ENCODE measurements at places on chromosomes 13 and 19. TPM values are rescaled to one million over a fixed set of nuclear protein-coding genes. Genes with fewer than 3 reads are reported as not detected.

The GDF15 gene
- total RNA-seq, result 17.5 TPM

The MAST1 gene
- total RNA-seq, result 5.6 TPM

The PTH2 gene
- not detected for total RNA-seq

The ICAM4 gene
- 1.7 TPM for total RNA-seq

DNA sequence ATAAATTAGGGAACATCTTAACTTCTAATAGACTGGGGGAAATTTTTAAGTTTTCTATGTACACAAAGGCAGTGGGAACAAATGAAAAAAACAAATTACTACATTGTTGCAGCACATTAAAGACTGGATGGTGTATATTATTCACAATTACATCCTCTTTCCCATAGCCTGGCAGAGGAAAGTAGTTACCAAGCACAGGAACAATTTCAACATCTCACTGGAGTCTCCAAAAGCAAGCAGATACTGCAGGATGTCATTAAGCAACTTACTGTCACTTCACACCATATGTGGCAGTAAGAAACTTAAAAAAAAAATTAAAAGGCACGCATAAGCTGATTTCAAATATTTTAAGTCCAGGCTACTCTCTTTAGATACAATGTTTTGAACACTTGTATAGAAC lies 6.4 kb upstream of the EFNB2 start:
- DNase-seq, result no peak
- peaks cover 55% of the 10 kb centered on the region for H3K36me3 ChIP-seq
- no peak overlapping the region for H3K27ac ChIP-seq
- H3K27me3 ChIP-seq, result no peaks in the 10 kb centered on the region
- H3K4me3 ChIP-seq, result no peak overlapping the region

DNA sequence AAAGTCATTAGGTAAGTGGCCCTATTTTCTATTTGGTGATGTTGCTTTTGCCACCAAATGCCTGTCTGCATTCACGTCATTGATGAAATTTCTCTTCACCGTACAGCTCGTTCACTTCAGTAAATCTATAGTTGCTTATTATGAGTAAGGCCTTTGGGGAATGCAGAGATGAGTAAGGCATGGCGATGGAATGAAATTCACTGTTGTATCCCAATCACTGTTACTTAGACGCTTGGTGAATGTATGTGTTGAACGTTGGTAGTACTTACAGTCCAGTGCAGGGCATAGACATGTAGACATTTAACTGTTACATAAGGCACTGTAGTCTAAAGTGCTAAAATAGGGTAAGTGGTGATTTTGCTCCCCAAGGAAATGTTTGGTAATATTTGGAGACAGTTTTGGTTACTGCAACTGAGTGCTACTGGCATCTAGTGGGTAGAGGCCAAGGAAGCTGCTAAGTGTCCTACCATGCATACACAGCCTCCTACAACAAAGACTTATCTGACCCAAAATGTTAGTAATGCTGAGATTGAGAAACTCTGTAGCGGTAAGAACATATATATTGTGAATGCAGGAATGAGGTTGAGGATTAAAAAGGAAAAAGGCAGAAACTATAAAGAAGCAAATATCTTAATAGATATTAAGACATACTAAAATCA lies 5.8 kb downstream of the AKAP11 start:
- DNase-seq, result no peak
- H3K4me3 ChIP-seq, result no peak overlapping the region
- H3K27ac ChIP-seq, result no peak overlapping the region
- no peaks in the 10 kb centered on the region for H3K4me1 ChIP-seq
- H3K36me3 ChIP-seq, result no peaks in the 10 kb centered on the region

DNA sequence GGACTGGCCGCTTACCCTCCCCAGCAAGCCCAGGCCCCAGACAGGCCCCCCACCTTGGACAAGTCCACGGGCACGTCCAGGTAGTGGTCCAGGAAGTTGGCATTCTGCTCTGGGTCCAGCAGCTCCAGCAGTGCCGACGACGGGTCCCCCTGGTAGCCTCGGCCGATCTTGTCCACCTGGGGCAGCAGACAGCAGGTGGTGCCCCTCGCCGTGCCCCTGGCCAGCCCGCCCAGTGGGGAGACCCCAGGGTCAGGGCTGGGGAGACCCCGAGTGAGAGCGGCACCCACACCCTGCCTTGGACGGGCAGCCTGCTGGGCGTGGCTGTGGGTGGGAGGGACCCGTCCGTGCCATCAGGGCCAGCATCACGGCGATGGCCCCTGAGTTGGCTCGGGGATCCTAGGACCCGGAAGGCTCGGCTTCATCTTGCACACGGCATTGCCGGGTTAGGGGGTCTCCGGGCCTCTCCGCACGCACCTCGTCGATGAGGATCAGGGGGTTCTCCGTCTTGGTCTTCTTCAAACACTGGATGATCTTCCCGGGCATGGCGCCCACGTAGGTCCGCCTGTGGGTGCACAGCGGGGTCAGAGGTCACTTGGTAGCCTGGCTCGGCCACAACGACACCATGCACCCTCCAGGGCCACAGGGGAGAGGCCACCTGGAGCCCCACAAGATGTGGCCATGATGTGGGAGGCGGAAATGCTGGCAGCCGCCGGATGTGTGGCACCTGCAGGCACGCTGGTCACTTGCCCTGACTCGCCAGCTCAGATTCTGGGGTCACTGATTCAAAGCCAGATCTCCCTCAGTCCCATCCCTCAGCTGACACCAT lies 6.3 kb downstream of the RPL36 start:
- peaks cover 78% of the 10 kb centered on the region for H3K36me3 ChIP-seq
- H3K27ac ChIP-seq, result no peak overlapping the region
- DNase-seq, result no peak
- no peak overlapping the region for H3K4me3 ChIP-seq

GRCh38 chr19:31668921-31669320 lies 319.7 kb upstream of the TSHZ3 start:
- no peaks in the 10 kb centered on the region for H3K27me3 ChIP-seq
- H3K4me3 ChIP-seq, result no peak overlapping the region
- DNase-seq, result no peak

- DNase-seq, result no peak
- no peaks in the 10 kb centered on the region for H3K36me3 ChIP-seq
- H3K4me1 ChIP-seq, result no peaks in the 10 kb centered on the region
- H3K27ac ChIP-seq, result no peak overlapping the region
- no peak overlapping the region for H3K4me3 ChIP-seq
Observed at GRCh38 chr13:71831716-71832115, 35.3 kb downstream of the DACH1 start.

GRCh38 chr19:55304980-55305379 lies 20.2 kb downstream of the TMEM150B start:
- H3K27me3 ChIP-seq, result no peaks in the 10 kb centered on the region
- no peak for DNase-seq
- H3K4me1 ChIP-seq, result no peaks in the 10 kb centered on the region
- H3K27ac ChIP-seq, result no peak overlapping the region
- peaks cover 15% of the 10 kb centered on the region for H3K36me3 ChIP-seq

DNA sequence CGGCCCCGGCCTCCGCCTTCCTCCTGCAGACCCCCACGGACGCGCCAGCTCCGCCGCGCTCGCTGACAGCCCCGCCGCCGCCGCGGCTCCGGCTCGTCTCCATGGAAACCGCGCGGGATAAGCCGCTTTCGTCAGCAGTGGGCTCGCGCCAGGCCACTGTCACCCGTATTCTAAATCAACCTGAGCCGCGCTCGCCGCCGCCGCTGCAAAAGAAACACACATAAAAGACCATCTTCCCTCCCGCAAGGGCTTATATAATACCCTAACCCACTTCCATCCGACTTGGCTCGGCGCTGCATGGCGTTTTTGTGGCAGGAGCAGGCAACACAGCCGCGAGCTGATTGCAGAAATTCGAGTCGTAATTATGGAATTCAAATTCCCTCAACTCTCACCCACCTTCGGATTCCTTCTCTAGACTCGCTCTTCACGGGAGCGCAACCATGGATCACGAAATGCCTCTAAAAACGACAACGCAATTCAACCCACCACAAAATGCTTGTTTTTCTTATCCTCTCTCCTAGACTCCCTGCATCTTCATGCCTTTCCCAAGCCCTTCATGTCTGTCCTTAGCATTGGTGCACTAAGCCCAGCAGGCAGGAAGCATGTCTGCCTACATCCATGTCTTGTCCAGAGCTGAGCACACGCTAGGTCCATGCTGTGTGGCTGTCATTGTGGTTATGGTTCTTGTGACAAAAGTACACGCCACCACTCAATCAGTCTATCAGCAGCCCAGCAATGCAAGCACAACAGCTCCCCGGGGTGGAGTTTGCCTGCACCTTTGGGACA lies at the start of gene AMER2:
AMER2 (minus strand) TSS at position 772 of the 786 bp plus-strand sequence; CDS start at position 103, 669 bp downstream.
- H3K4me3 ChIP-seq, result no peak within 1 kb of the TSS
- H3K27ac ChIP-seq, result no peak within 1 kb of the TSS
- DNase-seq, result no peak
- no peaks in the 10 kb centered on the region for H3K36me3 ChIP-seq
- peaks cover 11% of the 10 kb centered on the region for H3K27me3 ChIP-seq

DNA sequence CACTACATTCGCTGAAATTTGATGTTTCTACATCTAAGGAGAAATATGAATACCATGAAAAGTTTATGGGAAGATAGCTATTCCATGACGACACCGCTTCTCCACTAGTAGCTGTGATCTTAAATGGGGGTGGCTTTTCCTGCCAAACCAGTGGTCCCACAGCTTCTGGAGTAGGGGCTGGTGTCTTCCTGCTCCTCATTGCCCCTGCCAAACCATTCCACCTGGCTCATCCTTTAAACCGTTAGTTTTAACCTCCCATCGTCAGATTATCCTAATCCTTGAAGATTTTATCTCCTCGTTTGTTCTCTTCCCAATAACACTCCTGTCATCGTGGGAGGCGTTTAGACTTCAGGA lies 568 bp upstream of the ZNF230 start:
- H3K27me3 ChIP-seq, result no peaks in the 10 kb centered on the region
- H3K36me3 ChIP-seq, result peaks cover 4% of the 10 kb centered on the region
- no peaks in the 10 kb centered on the region for H3K4me1 ChIP-seq
- DNase-seq, result no peak
- H3K27ac ChIP-seq, result peak overlapping the region; percentile 30

- H3K4me1 ChIP-seq, result 0 out of 2 replicates have a peak, but pooled peaks cover 3% of the 10 kb centered on the region
- no peak for DNase-seq
- H3K27ac ChIP-seq, result no peak overlapping the region
- H3K36me3 ChIP-seq, result no peaks in the 10 kb centered on the region
- H3K27me3 ChIP-seq, result no peaks in the 10 kb centered on the region
- H3K4me3 ChIP-seq, result no peak overlapping the region
Observed at GRCh38 chr13:50441130-50441529, 402.4 kb downstream of the DLEU7 start.

DNA sequence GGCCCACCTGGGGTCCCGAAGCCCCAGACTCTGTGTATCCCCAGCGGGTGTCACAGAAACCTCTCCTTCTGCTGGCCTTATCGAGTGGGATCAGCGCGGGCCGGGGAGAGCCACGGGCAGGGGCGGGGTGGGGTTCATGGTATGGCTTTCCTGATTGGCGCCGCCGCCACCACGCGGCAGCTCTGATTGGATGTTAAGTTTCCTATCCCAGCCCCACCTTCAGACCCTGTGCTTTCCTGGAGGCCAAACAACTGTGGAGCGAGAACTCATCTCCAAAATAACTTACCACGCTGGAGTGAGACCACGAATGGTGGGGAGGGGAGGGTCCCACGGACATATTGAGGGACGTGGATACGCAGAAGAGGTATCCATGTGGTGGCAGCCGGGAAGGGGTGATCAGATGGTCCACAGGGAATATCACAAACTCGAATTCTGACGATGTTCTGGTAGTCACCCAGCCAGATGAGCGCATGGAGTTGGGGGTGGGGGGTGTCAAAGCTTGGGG lies 1.0 kb upstream of the ICAM5 start:
- DNase-seq, result no peak
- no peak overlapping the region for H3K4me3 ChIP-seq
- no peaks in the 10 kb centered on the region for H3K27me3 ChIP-seq
- H3K27ac ChIP-seq, result no peak overlapping the region
